ENCODE measurements at places on chromosomes 7 and 10.

DNA sequence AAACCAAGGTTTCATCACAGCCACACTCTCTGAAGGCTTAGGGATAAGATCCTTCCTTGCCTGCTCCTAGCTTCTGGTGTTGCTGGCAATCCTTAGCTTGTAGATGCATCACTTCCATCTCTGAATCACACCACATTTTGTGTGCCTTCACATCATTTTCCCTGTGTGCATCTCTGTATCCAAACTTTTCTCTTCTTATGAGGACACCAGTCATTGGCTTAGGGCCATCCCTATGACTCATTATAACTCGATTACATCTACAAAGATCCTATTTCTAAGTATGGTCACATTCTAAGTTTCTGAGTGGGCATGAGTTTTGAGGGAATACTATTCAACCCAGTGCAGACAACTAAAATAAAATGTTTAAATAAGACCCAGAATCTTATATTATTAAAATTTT lies 121.7 kb downstream of the C7orf25 start:
- DNase-seq, result no peak

GRCh38 chr10:92619368-92619767 lies 26.4 kb downstream of the KIF11 start:
- no peak for DNase-seq

GRCh38 chr10:37479469-37479868 lies 354.1 kb downstream of the ANKRD30A start:
- no peak for DNase-seq

DNA sequence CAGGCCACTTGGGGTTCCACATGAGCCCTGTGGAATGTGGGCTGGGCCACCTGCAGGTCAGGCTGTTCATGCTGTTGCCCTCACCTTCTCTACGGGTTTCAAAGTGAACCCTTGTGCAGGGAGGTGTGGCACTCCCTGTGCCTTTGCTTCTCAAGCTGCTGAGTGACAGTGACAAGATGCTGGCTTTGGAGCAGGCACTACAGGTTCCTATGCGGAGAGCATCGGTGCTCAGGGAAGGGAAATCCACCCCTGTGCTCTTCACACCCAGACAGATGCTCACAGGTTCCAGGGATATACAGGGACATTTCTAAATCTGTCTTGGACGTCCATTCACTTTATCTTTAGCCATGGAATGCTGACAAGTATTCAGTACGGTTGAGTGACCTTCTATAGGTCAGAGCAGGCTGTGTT lies 1005.0 kb downstream of the LRMDA start:
- DNase-seq, result no peak

DNA sequence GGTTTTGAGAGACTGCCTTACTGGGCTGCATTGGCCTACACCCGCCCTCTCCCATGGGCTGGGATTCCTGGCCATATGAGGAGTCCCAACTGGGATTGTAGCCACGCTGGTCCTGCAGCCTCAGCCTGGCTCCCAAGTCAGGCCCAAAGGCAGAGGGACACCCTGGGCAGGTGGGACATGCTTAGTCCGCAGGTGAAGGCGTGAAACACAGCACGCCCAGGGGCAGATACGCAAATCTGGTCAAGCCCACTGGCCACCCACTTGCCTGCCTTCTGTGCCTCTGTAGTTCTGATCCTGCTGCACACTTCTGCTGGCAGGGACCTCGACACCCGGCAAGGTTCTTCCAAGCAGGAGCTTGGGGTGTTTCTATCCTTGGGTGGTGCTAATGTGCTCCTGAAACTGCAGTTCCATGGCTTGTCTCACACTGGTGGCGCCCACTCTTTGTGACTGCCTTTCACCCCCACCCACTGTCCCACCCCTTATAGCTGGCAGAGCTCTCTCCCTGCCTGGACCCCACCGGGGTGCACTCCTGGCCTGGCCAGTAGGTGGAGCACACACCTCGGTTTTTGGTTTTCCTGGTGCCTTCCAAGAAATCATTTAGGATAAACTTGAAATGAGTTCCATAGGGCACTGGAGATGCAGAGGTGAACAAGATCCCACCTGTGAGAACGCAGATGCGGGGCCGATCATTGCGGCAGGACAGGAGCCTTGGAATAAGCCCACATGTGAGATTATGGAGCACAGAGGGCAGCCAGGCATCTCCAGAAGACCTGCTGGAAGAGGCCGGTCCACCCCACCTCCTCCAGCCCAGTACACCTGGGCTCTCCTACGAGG lies 47.9 kb downstream of the MKI67 start:
- DNase-seq, result no peak

All from retinal pigment epithelial cell (primary cell).